AG08396 (cell line): ENCODE measurements at places on chromosomes 6 and 20.

GRCh38 chr6:136506124-136506799 lies 44.0 kb downstream of the MAP7 start:
- DNase-seq, result no peak

DNA sequence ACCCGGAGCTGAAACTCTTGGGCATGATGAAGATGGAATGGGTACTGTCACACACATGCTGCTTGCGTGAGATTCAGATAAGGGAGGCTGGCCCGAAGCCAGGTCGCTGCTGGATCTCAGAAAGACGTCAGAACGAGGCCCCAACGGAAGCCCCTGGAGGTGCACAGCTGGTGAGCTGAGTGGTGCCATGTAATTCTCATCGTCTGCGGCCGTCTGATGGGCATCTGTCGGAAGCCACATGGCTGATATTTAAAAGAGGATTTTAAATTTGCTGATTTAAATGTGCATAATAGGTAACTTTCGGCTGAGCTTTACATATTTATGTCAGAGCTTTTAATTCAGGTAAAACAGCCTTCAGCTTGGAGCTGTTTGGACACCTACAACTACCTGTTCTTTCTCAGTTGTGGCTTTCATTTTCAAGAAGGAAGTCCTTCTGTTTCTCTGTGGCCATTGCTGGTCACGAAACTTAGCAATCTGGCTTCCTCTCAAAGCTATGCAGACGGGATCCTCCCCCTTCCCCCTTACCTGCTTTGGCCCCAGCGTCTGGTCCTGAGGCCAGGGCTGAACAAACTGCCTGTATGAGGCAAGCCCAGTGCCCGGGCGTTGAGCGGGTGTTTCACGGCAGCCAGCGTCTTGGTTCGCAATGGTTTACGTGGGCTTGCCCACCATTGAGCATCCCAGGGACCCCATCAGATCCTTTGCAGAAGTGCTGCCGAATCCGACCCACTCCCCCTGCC lies 9.2 kb downstream of the SLCO4A1 start:
- DNase-seq, result no peak

DNA sequence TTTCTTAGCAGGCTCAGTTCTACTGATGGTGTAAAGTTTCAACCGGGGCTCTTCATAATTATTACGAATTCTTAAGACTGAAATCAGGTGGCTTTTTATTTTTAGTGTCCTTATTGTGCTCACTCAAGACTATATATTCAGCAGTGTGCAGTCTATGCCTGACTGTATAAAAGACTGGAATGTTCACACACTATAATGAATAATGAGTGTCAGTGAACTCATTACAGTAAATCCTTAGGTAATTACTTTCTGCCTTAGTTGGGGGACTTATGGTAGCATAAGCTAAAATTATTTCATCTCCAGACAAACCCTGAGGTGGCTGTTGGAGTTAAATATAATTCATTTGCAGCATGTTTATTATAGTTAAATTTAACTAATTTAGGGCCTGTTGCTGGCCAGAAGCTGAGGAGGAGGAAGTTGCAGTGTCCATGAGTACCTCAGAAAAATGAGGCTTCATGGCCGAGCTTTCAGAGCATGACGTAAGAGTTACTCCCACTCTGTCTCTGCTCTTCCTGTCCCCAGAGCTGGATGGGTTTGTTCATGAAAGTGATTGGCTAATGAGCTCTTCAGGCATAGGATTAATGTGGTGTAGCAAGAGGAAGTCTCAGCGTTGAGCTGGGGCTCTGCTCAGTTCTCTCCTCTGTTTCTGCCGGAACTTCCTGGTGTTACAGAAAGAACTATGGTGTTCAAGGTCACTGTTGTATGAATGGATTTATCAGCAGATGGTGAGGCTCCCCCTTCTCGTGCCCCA lies 335.7 kb downstream of the NRN1 start:
- DNase-seq, result no peak

DNA sequence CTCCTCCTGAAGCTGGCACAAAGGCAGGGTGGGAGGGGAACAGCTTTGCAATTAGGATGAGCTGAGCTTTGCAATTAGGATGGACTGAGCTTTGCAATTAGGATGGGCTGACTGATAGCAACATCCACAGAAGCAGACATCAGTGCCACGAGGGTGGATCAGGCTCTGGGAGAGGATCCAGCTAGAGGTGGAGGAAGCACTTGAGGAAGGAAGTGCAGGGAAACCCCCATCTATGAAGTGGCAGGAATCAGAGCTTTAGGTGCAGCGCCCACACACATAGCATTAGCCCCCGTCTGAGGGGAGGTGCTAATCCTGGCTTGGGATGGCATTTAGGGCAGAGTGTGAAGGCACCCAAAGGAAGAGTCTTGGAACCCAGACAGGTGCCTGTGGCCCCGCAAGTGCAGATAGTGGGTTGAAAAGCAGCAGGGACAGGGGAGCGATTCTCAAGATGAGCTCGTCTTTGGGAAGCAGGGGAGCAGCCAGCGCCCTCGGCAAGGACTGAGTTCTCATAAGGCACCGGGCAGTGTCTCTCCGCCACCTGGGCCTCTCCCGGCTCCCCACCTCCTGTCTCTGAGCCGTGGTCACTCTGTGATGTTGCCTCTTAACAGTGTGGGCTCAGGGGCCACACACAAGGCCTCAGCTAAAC lies 12.0 kb upstream of the THBS2 start:
- DNase-seq, result no peak

DNA sequence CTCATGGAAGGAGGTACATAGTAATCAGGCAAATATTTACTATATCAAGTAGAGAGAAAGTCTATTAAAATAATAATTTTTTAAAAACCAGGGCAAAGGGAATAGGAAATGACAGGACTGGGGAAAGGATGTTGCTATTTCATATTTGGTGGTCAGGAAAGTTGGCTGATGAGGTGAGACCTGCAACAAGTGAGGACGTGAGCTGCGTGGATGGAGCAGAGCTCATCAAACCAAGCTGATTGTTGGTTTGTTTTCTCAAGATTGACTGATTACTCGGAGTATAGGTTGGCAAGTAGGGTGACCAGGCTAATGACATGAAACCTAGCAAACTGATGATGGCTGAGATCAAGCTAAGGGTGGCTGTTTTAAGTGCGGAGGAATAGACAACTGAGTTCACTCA lies 6.0 kb downstream of the GJA1 start:
- no peak for DNase-seq

DNA sequence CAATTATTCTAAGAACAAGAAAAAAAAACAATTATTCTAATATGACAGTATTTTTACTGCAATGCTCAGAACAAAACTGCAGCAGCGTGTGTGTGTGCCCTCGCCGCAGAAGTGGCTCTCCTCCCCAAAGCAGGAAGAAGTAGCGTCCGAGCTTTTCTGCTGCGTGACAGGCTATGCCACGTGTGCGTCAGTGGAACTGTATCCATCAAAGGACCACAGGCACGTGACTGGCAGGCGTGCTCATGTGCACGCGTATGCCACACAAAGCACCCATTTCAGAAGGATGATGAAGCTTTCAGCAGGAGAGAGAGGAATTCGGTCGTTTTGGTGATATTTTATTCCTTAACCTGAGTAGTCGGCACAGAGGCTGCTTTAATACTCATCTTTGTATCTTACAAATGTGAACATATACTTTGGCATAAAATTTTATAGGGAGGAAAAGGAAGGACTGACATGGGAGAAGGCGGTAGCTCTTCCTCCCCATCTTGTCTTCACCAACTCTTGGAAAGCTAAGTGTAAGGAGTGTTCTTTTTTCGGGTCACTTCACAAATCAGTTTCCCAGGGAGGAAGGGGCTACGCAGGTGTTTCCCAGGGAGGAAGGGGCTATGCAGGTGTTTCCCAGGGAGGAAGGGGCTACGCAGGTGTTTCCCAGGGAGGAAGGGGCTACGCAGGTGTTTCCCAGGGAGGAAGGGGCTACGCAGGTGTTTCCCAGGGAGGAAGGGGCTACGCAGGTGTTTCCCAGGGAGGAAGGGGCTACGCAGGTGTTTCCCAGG lies 3.4 kb downstream of the TCFL5 start:
- DNase-seq, result no peak

- DNase-seq, result peak; percentile 42
Observed at GRCh38 chr20:59455402-59456341, 148.7 kb upstream of the PHACTR3 start.

GRCh38 chr6:25389471-25389870 lies 110.3 kb downstream of the CARMIL1 start:
- DNase-seq, result peak; percentile 13

DNA sequence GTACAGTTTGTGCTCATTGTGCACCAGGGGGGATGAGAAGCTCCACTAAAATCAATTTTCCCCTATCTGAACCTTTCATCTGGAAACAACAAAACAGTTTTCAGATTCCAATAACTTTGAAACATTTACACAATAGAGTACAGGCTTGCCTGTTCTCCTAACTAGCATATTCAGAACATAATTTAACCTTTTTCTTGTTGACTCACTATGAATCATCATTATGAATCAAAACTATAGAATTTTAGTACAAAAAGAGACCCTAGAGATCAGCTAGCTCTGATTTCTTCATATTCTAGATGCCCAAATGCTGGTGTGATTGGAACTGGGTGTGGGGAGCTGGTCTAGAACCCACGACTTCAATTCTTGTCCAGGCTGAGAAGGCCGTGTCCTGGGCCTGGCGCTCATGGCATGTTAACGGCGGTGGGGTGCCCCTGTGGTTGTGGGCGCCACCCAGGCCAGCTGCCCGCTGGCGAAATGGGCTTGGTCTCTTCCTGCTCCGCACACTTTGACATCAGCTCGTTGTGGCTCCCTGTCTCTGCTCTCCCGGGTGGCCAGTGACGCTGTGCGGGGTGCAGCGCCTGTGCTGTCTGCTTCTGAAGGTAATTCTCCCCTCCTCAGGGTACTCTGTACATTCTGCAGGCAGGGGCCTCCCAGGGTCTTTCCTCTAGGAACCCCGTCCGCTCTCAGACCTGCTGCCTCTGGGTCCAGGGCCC lies 29.9 kb upstream of the AGPAT4 start:
- DNase-seq, result peak; percentile 41

GRCh38 chr6:53795340-53795701 lies 516 bp downstream of the LRRC1 start:
- no peak for DNase-seq

DNA sequence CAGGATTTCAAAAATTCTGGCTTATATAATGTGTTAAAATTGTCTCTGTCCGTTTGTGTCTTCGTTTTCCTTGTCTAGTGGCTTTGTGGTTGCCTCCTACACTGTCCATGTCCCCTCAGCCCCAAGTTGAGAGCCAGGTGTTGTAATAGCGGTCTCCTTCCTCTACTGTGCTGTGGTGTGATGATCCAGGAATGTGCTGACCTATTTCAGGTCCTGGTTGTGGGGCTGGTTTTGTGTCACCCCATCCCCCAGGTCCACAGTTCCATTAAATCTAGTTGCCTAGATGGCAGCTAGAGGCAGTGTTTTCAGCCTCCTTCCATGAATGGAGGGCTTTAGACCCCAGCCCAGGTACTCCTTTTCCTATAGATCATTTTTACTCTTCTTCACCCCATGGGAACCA lies 128.7 kb downstream of the DNAH8 start:
- DNase-seq, result no peak

DNA sequence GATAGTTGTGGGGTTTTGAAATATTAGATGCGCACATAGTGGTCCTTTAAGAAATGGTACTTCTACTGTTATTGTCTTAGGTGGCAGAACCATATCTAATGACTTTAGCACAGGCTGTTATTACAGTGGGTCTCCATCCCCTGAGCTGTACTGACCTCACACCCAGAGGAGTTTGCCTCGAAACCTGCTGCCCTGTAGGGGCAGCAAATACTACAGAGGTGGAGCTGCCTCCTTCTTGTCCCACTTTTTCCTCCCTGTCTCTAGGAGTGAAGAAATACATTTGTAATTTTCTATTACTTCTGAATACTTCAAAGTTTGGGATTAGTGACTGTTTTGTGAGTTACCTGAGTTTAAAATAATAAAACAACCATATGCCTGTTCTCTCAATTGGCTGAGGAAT lies 8.2 kb downstream of the TRIM31 start:
- no peak for DNase-seq

- no peak for DNase-seq
Observed at GRCh38 chr20:6029538-6029937, 24.3 kb downstream of the LRRN4 start.

DNA sequence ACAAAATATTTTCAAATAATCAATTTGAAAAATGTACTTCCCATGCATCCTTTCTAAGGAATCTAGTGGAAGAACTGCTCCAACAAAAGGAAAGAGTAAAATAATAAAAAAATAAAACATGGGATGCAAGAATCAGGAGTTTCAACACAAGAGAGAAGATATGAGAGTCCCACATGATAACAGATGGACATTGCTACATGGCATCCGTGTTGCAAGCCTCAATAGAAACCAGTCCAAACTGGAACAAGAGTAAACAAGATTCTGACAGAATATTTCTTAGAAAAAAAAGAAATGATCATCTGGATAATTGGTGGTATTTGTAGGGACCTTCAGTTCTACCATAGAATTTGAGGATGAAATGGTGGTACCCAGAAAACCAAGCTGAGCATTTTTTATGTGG lies 186.8 kb downstream of the FRK start:
- no peak for DNase-seq

GRCh38 chr6:150352321-150353296 lies 16.2 kb upstream of the IYD start:
- peak; percentile 24 for DNase-seq

DNA sequence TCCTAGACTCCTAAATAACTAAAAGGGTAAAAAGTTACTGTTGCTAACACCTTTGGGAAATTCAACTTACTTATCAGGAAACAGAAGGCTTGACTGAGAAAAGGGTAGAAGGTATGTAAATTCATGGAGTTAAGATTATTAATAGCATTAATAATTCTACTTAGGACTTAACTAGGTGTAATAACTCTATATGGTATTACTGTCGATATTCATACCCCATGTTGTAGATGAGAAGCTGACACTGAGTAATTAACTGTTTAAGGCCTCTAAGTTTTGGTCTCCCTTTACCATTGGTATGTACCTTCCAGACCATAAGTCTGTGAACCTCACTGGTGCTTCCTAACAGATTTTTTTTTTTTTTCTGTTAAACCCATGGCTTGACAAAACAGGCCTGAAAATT lies 15.4 kb downstream of the GLO1 start:
- no peak for DNase-seq

- peak; percentile 76 for DNase-seq
Observed at GRCh38 chr6:148969603-148970061, 222.8 kb downstream of the UST start.

- no peak for DNase-seq
Observed at GRCh38 chr6:55108134-55109130, 65.9 kb upstream of the HCRTR2 start.

DNA sequence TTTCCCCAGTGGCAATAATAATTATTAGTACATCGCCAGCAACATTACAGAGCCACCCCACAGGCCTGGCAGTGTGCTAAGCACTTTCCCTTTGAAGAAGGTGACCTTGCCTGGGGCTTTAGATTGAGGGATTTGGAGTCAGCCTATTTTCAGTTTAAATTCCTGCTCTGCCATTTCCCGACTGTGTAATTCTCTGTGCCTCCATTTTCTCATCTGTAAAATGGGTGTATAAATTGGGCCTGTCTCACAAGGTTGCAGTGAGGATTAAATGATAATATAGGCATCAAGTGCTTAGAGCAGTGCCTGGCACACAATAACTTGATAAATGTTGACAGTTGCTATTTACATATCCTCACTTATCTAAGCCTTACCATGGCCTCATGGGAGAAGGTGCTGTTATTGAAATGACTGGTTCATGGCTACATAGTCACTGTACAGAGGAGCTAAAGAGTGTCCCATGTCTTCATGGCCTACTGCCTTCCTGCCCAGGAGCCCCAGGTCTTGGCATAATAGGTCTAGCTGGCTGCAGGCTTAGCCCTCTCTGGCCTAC lies 5.1 kb upstream of the SCRT2 start:
- no peak for DNase-seq

GRCh38 chr6:53437557-53438202 lies 88.9 kb upstream of the ELOVL5 start:
- peak; percentile 63 for DNase-seq
